OCI-M1 (cell line): ENCODE measurements at places on chromosomes 11 and 22.

- peak; percentile 93 for DNase-seq
Measured at GRCh38 chr11:6745465-6746015, 26.2 kb downstream of the OR2AG2 start.

GRCh38 chr11:104564921-104565582 lies 333.2 kb downstream of the CASP12 start:
- no peak for DNase-seq

GRCh38 chr11:58905721-58906547 lies 33.4 kb upstream of the GLYATL1 start:
- DNase-seq, result no peak

DNA sequence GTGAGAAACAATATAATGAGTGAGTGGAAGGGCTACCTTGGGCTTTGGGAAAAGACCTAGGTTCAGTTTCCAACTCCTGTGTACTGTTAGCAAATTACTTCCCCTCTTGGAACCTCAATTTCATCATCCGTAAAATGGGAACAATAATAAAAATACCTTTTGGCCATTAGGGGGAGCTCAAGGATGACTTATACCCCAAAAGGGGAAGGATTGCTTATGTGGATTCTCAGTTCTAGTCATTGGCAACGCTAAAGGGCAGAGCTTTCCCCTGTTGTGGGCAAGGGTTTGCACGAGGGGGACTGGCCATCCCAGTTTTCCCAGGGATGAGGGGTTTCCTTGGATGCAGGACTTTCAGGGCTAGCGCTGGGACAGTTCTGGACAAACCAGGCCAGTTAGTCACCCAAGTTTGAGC lies 3.1 kb upstream of the COMMD9 start:
- DNase-seq, result peak; percentile 69

DNA sequence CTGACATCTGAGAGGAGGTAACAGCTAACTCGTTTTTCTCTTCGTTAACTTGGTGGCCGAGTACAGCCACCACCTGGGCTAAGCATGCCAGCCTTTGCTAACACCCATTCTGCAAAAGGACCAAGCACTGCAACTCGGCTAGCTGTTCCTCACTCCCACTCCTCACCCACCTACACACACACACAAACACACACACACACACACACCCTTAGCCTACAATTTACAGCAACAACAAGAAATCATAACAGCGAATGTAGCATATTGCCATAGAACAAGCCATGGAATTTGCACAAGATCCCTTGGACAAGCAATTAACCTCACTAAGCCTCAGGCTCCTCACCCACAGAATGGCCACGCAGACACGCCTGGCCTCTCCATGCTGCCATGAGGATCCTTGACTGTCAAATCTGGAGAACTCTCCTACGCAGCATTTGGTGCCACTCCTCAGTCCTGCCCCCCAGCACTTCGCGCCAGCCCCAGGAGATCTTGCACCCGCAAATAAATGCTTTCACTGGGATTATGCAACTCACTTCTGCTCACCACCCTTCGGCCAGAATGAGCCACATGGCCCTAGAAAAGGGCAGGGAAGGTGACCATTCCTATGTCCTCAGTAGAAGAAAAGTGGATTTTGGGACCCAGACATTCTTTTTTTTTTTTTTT lies 58.9 kb downstream of the LARGE1 start:
- DNase-seq, result no peak

DNA sequence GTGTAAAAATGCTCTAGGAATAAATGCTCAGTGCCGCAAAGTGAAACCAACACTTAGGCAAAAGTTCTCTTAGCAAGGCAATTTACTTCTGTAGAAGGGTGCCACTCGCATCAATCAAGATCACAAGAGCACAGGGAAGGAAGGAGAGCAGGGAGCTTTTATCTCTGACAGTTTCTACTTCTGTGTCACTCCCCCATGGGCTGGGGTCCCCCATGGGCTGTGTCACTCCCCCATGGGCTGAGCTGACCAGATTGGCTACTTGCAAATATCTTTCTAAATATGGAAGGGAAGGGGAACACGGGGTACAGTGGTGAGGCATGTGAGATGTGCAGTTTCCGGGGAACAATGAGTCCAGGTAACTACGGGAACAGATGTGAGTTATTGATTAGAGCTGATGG lies 397 bp downstream of the OR52N2 start:
- no peak for DNase-seq

DNA sequence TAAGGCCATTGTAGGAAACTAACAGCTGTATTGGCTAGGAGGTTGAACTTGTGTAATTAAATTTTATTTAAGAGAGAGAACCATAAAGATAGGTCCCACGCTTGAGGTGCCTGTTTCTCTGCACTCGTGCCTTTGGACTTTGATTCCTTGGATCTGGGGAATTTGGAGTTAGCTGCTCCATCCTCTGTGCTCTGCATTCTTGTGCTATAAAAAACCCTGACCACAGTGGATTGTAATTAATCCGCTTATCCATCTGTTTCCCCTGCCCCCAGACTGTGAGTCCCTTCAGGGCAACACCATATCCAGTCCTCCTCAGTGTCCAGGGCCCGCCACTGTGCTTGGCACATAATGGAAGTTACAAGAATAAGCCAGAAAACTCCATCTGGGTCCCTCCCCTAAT lies 169.8 kb downstream of the SPON1 start:
- no peak for DNase-seq

GRCh38 chr22:47625013-47625385 lies 862.5 kb downstream of the TBC1D22A start:
- DNase-seq, result no peak

GRCh38 chr22:27851974-27852746 lies 50.6 kb upstream of the MN1 start:
- DNase-seq, result no peak

DNA sequence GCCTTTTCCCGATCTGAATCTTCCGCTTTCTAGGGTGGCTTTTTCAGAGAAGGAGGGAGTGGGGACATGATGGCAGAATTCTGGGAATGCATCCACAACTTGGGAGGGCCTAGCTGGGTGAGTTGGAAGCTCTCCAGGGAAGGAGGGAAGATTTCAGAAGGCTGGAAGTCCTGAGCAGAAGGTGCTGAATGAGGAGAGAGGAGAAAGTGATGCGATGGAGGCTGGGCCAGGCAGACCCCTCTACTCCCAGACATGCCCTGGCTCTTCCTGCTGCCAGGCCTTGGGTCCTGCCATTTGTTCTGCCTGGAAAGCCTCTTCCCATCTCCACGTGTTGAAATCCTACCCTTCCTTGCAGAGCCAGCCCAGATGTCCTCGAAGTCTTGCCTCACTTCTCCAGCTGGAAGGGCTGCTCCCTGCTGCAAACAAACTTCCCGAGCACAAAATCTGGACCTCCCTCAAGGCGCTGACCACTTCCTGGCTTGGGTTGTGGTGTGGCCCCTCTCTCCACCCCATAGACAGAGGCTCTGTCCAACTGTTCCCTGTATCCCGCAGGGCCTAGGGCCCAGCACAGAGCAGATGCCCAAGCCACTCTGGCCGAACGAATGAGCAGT lies 16.8 kb downstream of the LRRC32 start:
- no peak for DNase-seq

DNA sequence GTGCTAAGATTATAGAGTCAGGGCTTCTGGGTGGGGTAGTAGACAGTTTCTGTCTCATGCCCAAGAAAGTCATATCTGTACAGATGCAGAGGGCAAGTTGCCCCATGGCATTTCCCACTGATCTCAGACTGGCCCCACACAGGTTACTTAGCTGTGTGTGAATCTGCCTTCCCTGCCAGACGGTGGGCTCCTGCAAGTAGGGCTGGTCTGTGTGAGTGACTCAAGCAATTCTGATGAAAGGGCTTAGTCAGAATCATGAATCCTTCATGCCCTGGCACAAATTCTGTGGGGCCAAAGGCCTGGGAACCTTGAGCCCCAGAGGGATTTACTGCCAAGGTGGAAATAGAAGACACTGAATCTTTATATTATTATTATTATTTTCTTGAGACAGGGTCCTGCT lies 30.4 kb downstream of the USH1C start:
- no peak for DNase-seq

DNA sequence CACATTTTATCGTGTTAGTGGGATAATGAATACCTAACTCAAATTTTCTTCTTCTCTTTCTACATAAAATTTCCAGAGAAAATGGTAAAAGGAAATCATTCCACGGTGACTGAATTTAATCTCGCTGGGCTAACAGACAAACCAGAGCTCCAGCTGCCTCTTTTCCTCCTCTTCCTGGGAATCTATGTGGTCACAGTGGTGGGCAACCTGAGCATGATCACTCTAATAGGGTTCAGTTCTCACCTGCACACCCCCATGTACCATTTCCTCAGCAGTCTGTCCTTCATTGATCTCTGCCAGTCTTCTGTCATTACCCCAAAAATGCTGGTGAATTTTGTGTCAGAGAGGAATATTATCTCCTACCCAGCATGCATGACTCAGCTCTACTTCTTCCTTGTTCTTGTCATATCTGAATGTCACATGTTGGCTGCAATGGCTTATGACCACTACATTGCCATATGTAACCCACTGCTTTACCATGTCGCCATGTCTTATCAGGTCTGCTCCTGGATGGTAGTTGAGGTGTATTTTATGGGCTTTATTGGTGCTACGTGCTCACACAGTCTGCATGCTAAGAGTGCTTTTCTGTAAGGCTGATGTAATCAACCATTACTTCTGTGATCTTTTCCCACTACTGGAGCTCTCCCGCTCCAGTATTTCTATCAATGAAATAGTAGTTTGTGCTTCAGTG lies 24.1 kb downstream of the OR10D3 start:
- DNase-seq, result peak; percentile 98

DNA sequence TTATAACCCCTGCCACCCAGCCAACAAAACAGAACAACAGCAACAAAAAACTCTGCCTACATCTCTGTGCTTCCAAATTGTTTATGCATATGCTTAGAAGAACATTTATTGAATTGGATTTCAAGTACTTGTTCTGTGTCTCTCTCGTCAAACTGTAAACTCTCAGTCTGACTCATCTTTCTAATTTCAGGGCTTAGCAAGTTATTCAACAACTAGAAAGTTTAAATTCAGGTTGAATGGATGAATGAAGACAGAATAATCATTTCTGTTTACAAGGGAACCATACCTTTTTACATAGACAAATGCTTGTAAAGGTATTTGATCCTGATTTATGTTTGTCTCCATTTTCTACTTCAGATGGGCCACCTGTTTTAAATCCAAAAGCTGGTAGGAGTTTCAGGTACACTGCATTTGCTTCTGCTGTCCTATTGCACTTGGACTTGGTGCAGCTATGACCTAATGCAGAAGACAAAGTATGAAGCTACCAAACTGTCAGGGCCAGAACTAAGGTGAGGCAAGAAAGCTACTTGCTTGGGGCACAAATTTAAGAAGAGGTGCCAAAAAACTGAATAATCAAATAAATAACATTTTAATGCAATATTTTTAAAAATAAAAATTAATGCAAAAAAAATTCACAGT lies 1.6 kb upstream of the FBXO3 start:
- DNase-seq, result no peak

DNA sequence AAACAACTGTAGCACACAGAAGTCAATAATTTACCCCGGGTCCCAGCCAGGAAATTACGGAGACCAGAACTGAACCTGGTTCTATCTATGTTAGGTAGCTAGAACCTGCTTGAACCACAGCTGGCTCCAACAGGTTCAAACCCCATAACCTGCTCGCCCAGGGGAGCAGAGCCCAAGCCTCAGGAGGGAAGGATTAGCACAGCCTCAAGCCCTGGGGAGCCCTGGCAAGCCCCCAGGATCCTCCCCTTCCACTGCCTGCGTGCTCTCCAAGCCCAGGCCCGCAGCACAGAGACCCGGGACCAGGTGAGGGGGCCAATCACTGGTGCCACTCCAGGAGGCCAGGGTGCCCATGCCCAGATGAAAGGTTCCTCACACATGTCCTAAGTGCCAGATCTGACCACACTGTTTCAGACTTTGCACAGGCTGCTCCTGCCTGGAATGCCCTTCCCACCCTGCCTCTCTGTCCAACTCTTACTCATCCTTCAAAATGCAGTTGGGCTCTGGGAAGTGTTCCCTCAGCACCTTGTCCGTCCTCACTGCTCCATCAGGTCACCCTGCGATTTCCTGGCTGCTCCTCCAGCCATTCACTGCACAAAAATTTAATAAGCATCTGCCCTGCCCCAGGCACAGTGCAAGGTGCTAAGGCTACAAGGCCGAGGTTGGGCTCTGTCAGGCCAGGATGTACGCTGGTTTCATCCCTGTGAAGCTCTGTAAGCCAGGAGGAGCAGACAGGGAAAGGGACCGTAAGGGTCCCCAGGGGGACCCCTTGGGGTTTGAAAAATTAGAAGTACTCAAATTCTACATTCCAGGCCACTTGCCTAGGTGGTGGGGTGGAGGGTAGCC lies 32.2 kb downstream of the ARRB1 start:
- no peak for DNase-seq

DNA sequence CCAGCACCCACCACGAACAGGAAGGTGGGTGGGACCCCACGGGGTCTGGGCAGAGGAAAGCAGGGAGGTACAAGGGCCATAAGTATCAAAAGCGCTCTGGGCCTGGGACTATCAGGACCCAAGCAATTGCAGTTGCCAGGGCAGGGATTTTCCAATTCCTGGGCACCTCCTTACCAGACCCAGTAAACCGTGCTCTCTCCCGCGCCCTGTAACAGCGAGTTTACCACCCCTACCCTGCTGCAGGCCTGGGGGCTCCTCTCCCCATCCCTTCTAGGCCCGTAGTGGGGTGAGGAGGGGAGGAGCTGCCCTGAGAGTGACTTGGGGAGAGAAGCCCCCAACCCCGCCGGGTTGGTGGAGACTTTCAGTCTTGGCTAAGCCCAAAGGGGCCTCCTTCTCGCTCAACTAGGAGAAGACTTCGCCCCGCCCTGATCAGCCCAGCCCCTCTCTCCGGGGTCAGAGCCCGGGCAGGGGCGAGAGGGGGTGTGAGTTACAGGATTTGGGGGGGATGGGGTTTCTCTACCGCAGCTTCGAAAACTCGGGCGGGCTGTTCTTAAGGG lies 5.4 kb downstream of the PAX6 start:
- no peak for DNase-seq

DNA sequence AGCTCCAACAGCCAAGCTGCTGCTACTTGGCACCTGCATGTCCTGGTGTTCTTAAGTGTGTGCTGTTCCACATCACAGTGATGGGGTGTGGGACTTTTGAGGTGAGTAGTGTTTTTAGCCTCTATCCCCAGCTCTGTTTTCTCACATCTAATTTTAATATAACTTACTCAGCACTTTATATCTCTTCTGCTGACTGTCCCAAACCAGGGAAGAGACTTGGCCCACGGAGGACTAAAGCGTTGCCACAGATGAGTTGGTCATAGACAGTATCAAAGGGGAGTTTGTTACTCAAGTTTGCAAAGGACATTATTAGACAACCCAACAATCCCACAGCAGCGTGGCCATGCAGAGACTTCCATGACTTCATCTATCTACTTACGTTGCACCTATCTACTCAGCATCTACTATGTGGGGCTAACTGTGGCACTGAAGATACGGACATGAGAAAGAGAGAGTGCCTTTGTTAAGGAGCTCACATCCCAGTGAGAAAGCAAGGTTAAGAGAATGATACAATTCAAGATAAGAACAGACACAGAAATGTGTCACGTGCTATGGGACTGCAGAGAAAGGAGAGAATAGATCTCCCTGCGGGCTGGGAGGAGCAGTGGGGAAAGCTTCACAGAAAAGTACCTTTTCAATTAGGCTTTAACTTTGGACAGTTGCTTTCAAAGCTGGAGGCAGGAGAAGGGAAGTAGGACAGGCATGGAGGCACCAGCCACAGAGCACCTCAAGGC lies 82.4 kb downstream of the ME3 start:
- peak; percentile 67 for DNase-seq

GRCh38 chr11:9201372-9202162 lies 63.6 kb downstream of the DENND5A start:
- DNase-seq, result peak; percentile 27
